ENCODE measurements at places on chromosomes 3 and 15.
A peak's percentile ranks its signal among the peaks of the same experiment; 100 is the strongest.

GRCh38 chr3:34780973-34781372, 858.4 kb upstream of the ARPP21 start:
- no peak for DNase-seq

- DNase-seq = no peak
These were observed 130.4 kb upstream of the ATP10A start for GRCh38 chr15:25993506-25993905.

DNA sequence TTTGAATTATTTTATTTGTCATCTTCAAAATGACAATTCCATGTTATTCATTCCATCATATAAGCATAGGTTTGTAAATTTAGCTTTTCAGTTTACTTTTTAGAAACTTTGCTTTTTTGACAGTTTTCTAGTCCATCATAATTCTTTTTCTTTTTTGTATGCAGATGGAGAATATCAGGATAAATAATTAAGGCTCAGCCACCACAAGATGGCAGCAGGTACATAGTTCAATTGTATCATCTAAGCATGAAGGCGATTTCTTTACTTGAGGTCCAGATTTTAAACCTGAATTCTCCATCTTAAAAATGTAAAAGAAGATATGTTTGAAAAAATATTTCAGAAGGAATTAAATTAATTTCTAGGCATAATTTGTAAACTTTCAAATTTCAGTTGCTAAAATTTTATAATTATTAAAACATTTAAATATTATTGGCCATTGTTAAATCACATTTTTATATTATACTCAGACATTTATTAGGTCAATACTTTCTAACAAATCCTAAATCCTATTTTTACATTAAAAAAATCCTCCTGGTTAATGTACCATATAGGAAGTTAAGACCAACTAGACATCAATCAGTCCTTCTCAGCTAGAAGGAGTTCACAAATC, 15.1 kb downstream of the PLSCR5 start:
- peak; percentile 52 for DNase-seq

DNA sequence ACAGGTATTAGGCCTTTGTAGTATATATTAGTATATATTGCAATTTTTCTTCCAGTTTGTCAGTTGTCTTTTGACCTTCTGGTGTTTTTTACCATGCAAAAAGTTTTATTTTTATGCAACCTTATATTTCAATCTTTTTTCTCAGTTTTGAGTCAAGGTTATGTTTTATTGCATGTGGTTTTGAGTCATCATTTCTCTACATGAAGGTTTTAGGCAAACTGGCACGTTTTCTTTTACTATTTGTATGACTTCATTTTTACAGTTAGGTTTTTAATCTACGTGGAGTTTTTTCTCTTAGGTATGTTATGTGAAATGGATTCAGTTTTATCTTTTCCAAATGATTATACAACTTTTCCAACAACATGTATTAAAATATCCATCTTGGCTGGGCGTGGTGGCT, 36.8 kb upstream of the TCAIM start:
- no peak for DNase-seq

DNA sequence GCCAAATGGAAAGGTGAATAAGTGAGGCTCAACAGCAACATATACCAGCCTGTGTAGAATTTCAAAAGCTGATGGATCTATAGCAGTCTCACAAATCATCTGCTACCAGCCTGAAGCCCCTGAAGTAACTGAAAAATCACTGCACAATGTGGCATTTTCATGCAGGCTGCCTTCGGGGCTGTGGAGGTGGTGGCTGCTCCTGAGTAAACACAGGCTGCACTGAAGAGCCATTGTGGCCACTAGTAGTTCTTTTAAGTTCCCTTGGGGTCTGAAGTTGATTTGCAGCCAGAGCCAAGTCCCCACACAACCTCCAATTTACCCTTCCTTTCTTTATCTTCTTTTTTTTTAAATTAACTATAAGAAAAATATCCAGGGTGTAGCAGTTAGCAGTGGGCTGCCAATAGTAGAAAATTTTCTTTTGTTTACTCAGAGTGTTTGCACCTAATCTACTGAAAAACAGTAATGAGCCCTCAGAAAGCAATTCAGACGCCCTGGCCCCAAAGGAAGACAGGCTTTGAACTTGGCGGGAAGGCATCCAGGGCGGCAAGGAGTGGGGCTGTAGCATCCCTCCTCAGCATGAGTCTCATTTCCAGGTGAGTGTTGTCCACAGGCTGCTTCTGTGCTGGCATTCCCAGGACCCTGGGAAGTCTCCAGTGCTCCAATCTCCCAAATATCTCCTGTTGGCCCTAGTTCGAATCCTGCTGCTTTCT, 13.3 kb upstream of the SUSD5 start:
- DNase-seq = no peak

GRCh38 chr3:55409806-55410205, 77.3 kb downstream of the WNT5A start:
- no peak for DNase-seq

DNA sequence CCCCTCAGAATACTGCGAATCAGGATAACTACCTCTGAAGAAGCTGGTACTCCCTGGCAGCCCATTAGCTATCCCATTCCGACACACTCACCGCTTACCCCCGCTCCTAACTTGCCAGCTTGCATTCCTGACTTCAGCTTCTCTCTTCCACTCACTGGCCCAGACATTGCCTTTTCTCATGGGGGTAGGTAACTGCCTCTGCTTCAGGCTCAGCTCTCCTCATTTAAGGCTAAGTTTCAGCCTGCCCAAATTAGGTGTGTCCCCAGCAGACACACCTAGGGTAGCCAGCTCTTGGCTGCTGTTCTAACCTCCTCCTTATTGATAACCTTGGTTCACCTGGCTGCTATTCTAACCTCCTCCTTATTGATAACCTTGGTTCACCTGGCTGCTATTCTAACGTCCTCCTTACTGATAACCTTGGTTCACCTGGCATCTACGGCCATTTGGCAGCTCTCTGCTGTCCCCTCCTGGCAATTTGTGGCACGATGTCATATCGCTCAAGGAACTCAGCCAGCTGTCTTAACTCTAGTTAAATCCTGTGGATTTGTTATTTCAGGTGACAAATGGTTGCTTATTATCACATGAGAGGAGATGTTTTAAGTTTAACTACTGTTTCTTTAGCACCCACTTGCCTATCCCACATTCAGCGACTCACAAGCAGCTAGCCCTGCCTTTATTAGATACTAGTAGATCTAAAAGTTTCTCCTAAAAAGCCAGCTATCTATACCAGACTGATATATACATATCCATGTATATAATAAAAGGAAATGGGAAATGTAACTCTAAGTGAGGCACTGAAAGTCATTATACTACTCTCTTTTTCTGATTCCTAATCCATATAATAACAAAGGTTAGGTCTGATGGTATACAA, 106.5 kb upstream of the ACP3 start:
- DNase-seq = peak; percentile 6

DNA sequence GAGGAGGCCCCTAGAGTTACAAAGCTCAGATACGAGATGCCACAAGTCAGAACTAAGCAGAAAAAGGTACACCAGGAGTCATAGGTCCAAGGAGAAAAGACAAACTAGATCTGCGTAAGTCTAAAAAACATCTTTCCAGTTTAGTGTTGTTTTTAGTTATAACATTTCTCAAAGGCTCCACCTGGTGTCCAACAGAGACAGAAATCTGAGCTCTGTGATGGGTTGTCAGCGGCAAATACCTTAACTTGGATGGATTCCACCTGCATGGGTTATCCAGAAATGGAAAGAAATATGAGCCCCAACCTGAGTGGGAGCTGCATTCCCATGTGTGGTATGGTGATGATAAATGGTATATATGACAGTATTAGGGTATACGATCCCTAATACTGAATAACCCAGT, 238.6 kb upstream of the CHRM5 start:
- DNase-seq = peak; percentile 7

- no peak for DNase-seq
These were observed 60.2 kb downstream of the DENND4A start for GRCh38 chr15:65731926-65732325.

DNA sequence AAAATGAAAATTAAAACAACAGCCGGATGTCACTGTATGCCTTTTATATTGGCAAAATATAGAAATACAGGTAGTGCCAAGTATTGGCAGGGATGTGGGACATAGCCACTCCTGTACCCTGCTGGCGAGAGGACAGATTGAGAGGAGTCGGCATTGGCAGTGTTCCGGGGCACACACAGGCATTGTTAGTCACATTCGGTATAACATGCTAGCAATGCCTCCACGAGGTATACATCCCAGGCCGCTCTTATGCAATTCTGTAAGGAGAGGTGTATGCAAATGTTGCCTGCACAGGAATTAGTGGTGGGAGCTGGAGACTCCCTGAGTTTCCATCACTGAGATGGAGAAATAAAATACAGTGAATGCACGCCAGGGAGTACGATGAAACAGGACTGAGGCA, 99.4 kb upstream of the DLG1 start:
- no peak for DNase-seq

DNA sequence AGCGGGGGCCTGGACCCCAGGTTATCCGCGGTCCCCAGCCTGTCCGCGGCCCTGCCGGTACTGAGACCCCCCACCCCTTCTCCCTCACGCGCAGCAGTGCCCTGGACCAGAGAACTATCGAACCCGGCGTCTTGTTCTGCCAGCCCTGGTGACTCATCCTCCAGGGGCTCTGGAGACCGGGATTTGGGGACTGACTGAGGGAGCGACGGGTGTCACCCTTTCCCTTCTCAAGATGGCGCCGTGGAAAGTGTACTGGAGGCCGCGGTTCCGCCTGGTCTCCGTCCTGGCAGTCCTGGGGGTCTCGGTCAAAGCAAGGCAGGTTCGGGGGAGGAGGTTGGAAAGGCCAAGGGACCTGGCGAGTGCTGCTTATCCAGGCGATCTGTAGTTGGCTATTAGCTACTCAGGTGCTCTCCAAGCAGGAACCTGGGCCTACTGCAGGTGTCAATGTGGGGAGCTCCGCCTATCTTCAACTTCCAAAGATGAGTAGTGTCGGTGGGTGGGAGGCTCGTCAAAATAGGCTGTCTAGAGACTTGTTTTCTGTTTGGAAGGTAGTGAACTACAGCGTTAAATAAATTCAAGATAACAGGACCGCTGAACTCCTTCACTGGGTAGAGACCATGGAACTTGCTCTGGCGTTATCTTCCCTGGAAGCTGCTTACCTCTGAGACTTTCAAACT, 790 bp downstream of the RAB5A start:
- DNase-seq = peak; percentile 42

- DNase-seq = peak; percentile 95
These were observed 68.7 kb downstream of the SLTM start for GRCh38 chr15:58864602-58865424.

GRCh38 chr3:152200476-152201420, 68.0 kb upstream of the MBNL1 start:
- no peak for DNase-seq

DNA sequence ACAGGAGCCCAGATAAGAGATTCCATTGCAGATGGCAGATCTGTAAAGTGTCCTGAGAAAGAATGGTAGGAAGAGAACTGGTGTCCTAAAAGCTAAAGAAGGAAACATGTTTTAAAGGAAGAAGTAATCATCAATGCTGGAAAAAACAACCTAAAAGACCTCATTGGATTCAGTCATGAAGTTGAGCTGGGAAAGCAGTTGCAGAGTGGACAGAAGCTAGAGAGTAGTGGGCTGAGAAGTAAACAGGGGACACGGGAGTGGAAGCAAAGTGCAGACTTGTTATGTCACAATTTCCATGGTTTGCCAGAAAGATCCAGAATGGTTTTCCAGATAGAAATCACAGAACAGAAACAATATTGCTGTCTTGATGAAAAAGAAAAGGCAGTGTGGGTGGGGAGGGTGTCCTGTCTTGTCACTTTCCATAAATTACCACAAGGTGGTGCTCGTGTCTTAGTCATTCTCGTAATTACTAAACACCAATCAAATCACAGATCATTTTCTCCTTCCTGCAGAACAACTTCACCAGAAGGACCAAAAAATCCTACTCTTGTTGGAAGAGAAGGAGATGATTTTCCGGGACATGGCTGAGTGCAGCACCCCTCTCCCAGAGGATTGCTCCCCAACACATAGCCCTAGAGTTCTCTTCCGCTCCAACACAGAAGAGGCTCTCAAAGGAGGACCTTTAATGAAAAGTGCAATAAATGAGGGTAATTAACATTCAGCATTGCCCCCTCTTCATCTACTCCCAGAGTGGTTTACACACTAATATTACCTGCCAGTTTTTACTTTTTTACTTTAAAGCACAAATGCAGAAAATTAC, 64.5 kb downstream of the KLHL25 start:
- DNase-seq = peak; percentile 53

GRCh38 chr15:40906091-40906990, 12.1 kb downstream of the VPS18 start:
- DNase-seq = peak; percentile 70

- DNase-seq = no peak
These were observed 90.6 kb downstream of the SOX14 start for GRCh38 chr3:137854533-137855261.

GRCh38 chr3:63687278-63688225, 35.1 kb downstream of the SNTN start:
- DNase-seq = no peak

DNA sequence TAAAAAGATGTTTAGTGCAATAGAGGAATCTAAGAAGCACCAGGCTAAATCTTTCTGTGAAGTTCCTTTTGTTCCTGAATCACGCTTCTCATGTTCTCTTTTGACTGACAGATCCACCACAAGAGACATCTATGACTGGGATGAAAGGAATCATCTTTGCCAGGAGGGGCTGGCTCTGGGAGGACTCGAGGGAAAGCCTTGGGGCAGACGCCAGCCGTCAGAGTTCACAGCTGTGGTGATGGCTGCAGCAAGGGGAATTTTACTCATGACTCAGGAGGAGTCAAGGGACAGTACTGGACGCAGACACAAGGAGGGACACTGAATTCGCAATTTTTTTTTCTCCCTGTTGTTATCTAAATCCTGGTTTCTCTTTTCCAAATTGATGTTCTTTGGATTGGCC, 38.7 kb downstream of the C3orf38 start:
- DNase-seq = peak; percentile 21

- DNase-seq = no peak
These were observed 114.4 kb downstream of the CHSY1 start for GRCh38 chr15:101137312-101137940.

DNA sequence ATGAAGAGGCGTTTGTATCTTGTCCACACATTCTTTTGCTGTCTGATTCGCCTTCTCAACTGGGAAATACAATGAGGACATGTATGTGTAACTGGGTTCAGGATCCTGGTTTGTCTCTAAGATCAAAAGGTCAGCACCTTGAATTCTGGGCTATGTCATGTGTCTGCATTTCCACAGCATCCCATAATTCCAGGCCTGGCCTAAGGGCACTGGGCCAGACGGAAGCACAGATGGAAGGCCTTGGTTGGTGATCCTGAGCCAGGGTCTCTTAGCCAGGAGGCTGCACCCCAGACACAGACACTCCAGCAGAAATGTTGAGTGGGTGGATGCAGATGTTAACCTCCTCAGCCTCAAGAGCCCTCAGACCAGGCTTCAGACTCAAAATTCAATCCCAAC, 23.7 kb upstream of the HERC1 start:
- no peak for DNase-seq

- DNase-seq = peak; percentile 55
These were observed 10.4 kb downstream of the SLITRK3 start for GRCh38 chr3:165185707-165186327.

- no peak for DNase-seq
These were observed 241.5 kb downstream of the IGSF11 start for GRCh38 chr3:118793176-118793575.

GRCh38 chr15:81768773-81769172, 277.0 kb downstream of the MEX3B start:
- no peak for DNase-seq

Data from HepG2 (cell line).